ENCODE measurements at places on chromosomes 6 and 20.

DNA sequence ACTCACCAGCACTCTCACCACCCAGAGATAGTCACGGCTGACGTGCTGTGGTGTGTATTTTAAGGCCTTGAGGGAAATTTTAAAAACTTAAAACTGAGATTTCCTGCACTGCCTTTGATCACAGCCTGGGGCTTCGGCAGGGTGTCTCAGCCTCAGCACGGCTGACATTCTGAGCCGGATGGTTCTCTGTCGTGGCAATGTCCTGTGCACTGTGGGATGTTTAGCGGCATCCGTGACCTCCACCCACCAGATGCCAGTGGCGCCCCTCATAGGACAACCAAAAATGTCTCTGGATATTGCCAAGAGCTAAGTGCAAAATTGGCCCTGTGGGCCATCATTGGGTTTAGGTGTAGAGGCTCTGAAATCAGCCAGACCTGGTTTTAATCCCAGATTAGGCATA is 142.2 kb upstream of the KCNG1 start:
- DNase-seq = no peak

DNA sequence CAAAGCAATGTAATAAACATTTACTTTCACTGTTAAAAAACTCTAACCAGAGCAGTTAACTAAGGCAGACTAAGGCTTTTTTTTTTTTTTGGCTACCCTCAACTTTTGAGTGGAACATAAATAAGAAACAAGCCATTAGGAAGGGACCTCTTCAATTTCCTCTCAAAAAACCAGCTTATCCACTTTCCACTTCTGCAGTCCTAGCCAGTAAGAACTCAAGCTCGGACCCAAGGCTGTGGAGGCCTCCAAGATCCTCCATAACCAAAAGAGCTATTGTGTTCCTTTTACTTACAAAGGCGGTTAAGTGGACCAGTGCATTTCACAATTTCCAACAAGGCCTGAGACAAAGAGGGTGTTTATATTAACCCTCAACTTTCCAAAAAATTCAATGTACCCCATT is 5.3 kb downstream of the KCNK5 start:
- DNase-seq = no peak

DNA sequence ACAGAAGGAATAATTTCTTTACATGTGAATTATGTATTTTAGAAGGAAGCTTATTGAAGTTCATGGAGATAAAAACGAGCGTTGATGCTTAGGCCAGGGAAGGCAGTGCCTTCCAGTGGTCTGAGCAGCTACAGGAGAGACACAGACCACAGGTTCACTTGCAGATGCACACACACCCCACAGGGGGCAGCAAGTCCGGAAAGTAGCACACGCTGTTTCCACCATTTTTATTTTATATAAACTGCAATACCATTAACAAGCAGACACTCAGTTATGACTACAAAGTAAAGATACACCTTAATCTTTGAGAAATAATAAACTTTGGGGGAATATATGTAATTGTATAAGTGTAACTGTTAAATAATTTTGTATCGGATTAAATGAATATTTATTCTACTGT is 13.5 kb upstream of the DACT2 start:
- DNase-seq = no peak

GRCh38 chr20:52972965-52973819 is 1.0 kb downstream of the TSHZ2 start:
- no peak for DNase-seq

DNA sequence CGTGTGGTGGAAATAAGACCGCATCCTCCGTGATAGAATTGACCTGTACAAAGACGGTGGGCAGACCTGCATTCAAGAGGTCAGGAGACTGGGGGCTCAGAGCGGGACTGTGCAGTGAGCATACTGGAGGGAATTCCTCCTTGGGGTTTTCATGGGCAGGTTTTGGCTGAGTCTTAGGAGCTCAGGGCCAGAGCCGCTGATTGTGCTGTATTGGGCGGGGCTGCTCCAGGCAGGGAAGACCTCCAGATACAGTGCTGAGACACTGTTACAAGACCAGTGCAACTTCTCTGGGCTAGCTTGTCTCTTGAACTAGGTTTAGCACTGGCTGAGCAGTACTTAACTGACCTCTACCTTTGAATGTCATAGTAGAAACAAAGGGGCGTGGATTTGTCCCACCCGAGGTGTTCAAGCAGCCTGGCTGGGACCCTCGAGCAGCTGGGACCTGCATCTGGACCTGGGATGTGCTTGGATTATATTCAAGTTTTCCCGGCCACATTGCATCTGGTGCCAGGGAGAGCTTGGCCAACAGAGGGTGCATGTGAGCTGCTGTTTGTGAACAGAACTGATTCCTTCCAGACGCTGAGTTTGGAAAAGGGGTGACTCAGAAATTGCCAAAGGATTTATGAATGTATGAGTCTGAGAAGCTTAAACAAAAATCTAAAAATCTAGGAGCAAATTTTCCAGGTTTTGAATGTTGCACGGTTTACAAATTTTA is 33.4 kb upstream of the SLC22A1 start:
- DNase-seq = peak; percentile 39

DNA sequence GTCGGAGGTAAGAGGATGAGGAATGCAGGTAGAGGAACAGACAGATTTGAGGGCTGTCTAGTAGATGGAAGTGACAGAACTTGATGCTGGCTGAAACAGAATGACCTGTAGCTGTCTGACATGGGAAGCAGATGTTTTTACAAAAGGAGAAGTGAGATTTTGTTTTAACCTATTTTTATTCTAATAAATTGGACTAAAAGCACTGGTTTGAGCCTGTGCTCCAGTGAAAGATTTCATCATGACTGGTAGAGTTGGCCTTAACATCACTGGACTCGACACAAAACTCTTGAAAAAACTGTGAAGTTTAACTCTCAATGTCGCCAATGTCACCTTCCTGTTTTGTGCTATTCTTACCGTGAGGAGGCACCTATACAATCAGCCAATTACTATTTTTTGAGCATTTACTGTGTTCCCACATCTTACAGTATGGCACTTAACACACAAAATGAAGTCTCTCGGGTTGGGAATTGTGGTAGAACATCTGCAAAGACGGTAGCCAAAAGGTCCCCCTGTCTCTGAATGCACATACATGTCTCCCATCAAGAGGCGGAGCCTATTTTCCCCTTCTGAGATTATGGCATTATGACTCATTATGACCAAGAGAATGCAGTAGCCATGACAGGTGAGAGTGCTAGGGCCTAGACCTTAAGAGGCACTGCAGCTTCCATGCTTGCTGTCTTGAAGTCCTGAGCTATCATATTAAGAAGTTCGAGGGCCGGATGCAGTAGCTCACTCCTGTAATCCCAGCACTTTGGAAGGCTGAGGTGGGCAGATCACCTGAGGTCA is 93.2 kb downstream of the FOXF2 start:
- no peak for DNase-seq

- DNase-seq = no peak
Observed at GRCh38 chr20:52595518-52595917, 376.6 kb upstream of the TSHZ2 start.

DNA sequence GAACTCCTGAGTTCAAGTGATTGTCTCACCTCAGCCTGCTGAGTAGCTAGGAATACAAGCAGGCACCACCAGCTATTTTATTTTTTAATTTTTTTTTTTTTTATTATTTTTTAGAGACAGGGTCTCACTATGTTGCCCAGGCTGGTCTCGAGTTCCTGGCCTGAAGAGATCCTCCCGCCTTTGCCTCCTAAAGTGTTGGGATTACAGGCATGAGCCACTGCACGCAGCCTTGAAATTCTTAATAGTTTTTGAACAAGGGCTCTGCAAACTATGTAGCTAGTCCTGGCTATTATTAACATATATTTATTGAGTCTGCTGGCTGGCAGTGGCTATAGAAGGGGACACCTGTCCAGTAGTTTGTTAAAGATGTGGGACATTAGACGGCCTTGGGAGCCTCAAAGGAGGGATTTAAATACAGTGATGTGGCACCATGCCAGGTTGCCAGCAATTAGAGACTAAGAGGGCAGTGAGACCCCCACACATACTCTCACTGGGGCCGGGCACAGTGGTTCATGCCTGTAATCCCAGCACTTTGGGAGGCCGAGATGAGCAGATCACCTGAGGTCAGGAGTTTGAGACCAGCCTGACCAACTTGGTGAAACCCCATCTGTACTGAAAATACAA is 21.1 kb upstream of the TAF8 start:
- no peak for DNase-seq

- no peak for DNase-seq
Observed at GRCh38 chr6:48084201-48084600, 26.8 kb downstream of the PTCHD4 start.

DNA sequence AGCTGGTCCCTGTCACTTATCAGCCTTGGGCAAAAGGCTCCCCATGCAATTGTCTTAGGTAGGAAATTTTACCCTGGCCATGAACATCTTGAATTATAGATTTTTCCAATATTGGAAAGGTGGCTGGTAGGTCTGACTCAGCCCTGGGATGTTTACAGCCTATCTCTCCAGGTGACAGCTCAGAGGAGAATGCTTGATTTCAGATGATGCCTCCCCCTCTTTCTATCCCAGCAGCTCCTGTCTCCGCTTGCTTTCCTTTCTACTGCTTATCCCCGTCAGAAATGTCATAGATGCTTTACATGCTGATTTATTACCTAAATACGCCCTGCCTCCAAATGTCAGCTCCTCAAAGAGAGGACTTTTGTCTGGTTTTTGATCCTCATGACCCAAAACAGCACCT is 109.6 kb downstream of the NFATC2 start:
- DNase-seq = no peak

- no peak for DNase-seq
Observed at GRCh38 chr6:161171207-161171606, 102.7 kb downstream of the AGPAT4 start.

DNA sequence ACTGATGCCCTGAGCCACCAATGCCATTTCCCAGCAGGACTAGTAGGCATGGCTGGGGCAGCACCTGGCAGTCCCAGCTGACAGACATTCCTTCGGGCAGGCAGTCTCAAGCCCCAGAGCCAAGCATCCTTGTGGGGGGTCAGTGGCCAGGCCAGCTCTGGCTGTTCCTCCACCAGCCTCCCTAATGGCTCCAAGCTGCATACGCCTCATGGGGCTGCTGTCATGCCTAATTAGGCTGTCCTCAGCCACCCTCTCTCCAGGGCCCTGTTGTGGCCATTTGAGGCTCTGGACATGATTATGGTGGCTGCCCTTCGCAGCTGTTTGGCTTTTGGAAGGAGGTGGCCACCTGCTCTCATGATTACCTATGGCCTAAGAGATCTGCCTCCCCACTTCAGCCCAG is 79.4 kb downstream of the DLGAP4 start:
- no peak for DNase-seq

GRCh38 chr6:170317718-170318117 is 11.2 kb downstream of the FAM120B start:
- no peak for DNase-seq

DNA sequence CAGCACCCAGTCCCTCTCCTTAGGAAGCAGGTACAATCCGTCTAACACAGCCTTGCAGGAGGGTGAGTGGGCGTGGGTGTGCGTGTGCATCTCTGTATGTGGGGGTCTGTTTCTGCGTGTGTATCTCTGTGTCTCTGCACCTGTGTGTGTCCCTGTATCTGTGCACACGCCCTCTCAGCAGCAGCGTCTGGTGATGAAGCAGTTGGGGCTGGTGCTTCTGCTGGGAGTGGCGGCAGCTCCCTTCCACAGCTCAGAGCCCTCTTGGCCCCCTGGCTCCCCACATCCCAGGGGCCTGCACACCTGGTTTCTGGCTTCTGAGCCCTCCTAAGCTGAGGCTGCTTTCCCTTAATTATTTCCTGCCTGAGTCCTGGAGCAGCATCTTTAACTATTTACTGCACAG is 49.5 kb upstream of the CCDC167 start:
- no peak for DNase-seq

GRCh38 chr20:59010995-59011873 is 4.2 kb upstream of the CTSZ start:
- DNase-seq = no peak

DNA sequence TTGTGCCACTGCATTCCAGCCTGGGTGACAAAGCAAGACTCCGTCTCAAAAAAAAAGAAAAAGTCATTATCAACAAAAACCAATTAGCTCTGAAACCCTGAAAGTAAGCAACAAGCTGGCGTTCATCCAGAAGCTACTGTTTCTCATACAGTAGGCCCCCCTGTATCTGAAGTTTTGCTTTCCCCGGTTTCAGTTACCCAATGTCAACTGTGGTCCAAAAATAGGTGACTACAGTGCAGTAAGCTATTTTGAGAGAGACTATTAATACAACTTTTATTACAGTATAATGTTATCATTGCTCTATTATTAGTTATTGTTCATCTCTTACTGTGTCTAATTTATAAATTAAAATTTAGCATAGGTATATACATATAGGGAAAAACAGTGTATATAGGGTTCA is 135.1 kb downstream of the KIF16B start:
- no peak for DNase-seq

GRCh38 chr6:111013144-111013915 is 31.5 kb downstream of the RPF2 start:
- DNase-seq = no peak

- DNase-seq = no peak
Observed at GRCh38 chr6:139336488-139336887, 38.0 kb downstream of the CITED2 start.

- no peak for DNase-seq
Observed at GRCh38 chr20:347317-347639, 367 bp downstream of the NRSN2 start.

GRCh38 chr6:43229803-43230620 is 731 bp upstream of the DNPH1 start:
- DNase-seq = no peak

GRCh38 chr6:4304927-4305455 is 169.6 kb upstream of the ECI2 start:
- no peak for DNase-seq

GRCh38 chr6:169912266-169913095 is 161.1 kb downstream of the ERMARD start:
- DNase-seq = no peak
